Body of pancreas (tissue), 4 donors: ENCODE measurements at places on chromosomes 4 and X. TPM values are rescaled to one million over a fixed set of nuclear protein-coding genes. Genes with fewer than 3 reads are reported as not detected.
A peak's percentile ranks its signal among the peaks of the same experiment; 100 is the strongest.

GRCh38 chr4:89939994-89940393 lies 45.3 kb downstream of the MMRN1 start:
- H3K4me1 ChIP-seq = no peaks in the 10 kb centered on the region
- H3K27ac ChIP-seq = no peak overlapping the region
- H3K36me3 ChIP-seq = no peaks in the 10 kb centered on the region
- H3K27me3 ChIP-seq = no peaks in the 10 kb centered on the region
- no peak overlapping the region for H3K4me3 ChIP-seq

- H3K27me3 ChIP-seq = no peaks in the 10 kb centered on the region
- H3K36me3 ChIP-seq = no peaks in the 10 kb centered on the region
- no peaks in the 10 kb centered on the region for H3K4me1 ChIP-seq
- no peak overlapping the region for H3K27ac ChIP-seq
These were observed 119.6 kb downstream of the GATB start for GRCh38 chr4:151641167-151641566.

DNA sequence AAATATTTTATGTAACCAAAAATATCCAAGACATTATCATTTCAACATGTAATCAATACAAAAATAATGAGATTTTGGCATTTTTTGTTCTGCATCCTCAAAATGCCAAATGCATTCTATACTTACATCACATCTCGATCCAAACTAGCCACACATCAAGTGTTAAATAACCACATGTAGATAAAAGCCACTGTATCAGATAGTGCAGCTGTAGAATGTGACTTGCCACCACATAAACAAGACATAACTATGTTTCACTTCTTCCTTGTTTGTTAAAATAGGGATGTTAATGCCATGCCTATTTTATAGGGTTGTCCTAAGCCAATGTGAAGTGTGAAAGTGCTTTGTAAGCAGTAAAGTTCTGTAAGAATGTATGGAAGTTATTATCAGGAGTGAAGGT lies 20.9 kb downstream of the INTS6L start:
- H3K4me3 ChIP-seq = no peak overlapping the region
- no peak overlapping the region for H3K27ac ChIP-seq
- H3K27me3 ChIP-seq = no peaks in the 10 kb centered on the region
- H3K36me3 ChIP-seq = no peaks in the 10 kb centered on the region

DNA sequence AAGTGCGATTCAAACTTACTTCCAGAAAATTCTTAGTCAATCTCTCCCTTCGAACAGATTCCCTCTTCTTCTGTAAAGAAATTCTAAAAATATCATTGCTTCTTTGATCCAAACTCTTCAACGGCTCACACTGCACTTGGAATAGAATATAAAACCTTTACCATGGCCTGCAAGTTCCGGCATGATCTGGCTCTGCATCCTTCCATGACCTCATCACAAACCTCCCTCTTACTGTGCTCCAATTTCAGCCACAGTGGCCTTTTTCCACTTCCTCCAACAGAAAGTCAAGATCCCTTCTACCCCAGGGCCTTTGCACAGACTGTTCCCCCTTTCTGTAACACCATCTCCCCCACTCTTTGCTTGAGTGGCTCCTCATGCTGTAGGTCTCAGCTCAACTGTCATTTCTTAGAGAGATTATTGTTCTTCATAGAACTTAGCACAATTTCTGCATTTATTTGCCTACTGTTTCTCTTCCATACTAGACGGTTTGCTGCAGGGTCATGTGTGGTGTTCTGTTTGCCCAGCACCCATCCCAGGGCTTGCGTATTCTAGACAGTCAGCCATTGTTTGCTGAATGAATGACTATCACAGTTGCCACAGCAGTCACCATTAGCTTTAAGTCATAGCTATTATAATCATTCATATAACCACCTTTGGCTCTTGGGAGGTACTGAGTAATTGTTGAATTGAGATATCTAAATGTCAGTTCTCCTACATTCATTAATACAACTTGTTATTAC lies 1.9 kb upstream of the STOX2 start:
- no peak overlapping the region for H3K27ac ChIP-seq
- no peaks in the 10 kb centered on the region for H3K27me3 ChIP-seq
- no peak for DNase-seq

DNA sequence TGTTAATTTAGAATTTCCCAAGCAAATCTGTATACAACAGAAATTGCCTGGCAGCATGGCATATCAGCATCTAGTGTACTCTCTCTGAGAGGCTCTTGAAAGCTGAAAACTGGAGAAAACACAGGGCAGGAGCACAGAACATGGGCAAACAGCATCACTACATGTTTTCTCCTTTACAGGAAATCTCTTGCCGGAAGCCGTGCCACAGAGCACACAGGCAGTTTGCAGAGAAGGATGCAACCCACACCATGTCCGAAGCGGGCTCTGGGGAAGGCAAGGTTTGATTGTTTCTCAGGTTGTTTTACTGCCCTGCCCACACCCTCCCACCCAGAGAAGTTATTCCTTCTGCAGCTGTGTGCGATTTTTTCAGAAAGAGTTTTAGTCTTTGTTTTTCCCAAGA lies 41.1 kb upstream of the FAM9C start:
- H3K4me3 ChIP-seq = no peak overlapping the region
- DNase-seq = no peak
- H3K4me1 ChIP-seq = peaks cover 6% of the 10 kb centered on the region

DNA sequence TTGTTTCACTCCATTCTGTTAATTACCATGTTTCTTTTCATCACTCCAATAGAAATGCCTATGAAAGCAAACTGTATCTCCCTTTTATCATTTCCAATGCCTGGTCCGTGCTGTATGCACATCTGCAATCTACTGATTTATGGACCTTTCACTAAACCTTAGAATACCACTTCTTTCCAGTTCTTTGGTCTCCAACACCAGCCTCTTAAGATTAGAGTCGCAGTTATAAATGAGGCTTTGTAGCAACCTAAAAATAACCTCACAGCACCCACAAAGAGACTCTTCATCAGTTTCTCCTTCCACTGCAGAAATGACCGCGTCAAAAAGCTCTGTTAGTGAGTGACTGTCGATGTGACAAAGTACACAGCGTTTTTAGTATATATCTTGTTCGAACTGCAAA lies 282.6 kb downstream of the ADGRA3 start:
- no peaks in the 10 kb centered on the region for H3K36me3 ChIP-seq
- peaks cover 4% of the 10 kb centered on the region for H3K4me1 ChIP-seq
- no peaks in the 10 kb centered on the region for H3K27me3 ChIP-seq
- no peak for DNase-seq
- H3K27ac ChIP-seq = no peak overlapping the region

DNA sequence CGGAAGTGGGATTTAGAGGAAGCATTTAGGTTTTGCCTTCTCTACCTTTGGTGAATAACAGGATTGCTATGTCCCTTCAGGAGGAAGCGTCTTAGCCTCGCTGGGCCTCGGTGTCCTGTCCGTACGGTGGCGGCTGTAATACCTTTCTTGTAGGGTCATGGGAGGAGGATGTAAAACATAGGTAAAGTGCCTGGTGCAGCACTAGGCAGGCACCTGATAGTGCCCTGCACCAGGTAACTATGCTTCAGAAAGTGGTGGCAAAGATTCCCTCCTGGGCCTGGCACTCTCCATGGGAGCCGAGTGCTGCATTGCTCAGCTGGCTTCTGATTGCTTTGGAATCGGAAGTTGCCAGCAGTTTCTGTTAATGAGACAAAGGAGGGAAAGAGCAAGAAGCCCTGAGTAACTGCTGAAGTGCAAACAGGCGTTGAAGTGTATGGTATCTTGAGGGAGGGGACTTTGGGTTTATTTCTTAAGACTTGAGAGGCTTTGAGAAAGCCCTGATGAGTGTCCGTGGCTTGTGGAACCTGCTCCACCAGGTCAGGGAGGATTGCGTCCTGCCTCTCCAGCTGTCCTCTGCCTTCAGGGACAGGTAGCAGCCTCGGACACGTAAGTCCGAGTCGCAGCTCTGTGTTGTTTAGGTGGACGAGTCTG lies 45.8 kb downstream of the TBC1D14 start:
- no peaks in the 10 kb centered on the region for H3K27me3 ChIP-seq
- H3K4me1 ChIP-seq = peaks cover 54% of the 10 kb centered on the region
- H3K4me3 ChIP-seq = no peak overlapping the region
- peak; percentile 55 for DNase-seq

P2RY10 gene
- total RNA-seq = not detected

ASMT gene
- total RNA-seq = not detected

CT47B1 gene
- total RNA-seq = not detected
